ENCODE measurements at places on chromosomes 5 and 9.

DNA sequence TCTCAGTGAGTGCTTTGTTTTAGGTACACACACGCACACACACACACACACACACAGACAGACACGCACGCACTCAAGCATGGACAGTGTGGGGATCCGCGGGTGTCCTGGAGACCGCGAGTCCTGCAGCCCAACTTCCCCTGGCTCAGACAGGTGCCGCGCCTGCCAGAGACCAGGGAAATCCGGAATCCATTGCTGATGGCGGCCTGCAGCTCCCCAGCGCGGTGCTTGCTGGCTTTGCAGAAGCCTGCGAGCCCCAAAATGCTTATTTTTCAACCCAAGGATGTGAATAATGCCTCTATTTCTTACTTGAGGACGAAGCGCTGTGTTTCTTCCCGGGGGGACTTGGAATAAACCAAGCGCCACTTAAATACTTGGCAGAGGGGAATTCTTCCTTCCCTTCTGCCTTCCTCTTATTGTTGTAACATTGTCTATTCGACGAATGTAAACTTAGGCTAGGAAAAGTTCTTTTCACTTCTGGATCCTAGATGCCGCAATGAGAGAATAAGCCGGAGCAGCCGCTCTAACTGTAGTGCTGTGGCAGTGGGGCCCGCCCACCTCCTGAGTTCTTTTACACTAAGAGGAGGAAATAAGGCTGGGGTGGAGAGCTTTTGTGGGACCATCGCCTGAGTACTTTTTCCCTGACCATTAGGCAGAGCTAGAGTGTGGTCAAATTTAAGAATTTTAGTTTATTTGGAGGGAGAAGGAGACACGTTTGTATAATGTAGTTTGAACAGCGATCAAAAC is 802 bp downstream of the ITGA2 start:
- DNase-seq = no peak

DNA sequence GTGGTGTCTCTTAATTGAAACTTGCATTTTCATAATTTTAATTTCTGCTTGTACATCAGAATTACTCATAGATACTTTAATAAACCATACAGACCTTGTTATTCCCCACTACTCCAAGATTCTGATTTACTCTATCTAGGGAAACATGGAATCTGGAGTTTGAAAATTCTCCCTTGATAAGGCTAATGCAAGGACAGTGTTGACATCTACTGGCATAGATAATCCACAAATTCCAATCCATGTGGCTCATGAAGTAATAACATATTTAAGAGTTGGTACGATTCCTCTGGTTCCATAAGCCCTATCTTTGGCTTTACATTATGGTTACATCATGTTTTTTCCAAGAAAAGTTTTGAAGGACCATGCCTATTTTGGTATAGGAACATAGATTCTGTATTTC is 759.2 kb downstream of the TLR4 start:
- no peak for DNase-seq

- no peak for DNase-seq
Observed at GRCh38 chr9:125472926-125473701, 211.5 kb downstream of the GAPVD1 start.

- DNase-seq = no peak
Observed at GRCh38 chr5:8826508-8826907, 719.4 kb downstream of the SEMA5A start.

- DNase-seq = no peak
Observed at GRCh38 chr9:114025196-114025753, 52.8 kb downstream of the AMBP start.

GRCh38 chr9:14924230-14925219 is 14.3 kb upstream of the FREM1 start:
- DNase-seq = no peak

DNA sequence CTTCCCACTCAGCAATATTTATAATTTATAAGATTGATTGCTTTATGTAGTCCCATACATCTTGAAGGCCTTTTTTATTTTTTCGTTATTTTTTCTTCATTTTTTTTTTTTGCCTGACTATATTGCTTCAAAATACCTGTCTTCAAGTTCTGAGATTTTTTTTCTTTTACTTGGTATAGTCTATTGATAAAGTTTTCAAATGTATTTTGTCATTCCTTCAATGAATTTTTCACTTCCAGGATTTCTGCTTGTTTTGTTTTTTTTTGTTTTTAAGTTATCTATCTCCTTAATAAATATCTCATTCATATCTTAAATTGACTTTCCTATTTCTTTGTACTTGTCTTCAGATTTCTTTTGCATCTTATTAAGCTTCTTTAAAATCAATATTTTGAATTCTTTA is 905.6 kb upstream of the CDH6 start:
- DNase-seq = no peak

DNA sequence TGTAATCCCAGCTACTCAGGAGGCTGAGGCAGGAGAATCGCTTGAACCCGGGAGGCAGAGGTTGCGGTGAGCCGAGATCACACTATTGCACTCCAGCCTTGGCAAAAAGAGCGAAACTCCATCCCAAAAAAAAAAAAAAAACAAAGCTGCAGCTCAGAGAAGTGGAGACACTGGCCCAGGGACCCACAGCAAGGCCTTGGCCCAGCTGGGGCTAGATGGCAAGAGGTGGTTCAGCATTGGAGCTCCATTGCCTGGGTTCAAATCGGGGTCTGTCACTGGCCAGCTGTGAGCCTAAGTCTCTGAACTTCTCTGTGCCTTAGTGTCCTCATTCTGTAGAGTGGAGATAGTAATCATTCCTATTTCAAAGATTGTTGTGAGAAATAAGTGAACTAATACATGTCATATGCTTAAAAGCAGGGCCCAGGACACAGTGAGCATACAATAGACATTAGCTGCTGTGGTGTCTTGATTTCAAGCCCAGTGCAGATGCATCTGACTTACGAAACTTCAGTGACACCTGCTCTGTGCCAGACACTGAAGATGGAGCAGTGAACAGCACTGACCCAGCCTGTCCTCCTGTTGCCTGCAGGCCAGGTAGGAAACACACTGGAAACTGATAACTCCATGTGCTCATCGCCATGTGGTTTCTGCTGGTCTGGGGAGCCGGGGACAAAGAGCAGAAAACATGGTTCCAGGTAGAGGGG is 127.7 kb downstream of the C9orf50 start:
- no peak for DNase-seq

DNA sequence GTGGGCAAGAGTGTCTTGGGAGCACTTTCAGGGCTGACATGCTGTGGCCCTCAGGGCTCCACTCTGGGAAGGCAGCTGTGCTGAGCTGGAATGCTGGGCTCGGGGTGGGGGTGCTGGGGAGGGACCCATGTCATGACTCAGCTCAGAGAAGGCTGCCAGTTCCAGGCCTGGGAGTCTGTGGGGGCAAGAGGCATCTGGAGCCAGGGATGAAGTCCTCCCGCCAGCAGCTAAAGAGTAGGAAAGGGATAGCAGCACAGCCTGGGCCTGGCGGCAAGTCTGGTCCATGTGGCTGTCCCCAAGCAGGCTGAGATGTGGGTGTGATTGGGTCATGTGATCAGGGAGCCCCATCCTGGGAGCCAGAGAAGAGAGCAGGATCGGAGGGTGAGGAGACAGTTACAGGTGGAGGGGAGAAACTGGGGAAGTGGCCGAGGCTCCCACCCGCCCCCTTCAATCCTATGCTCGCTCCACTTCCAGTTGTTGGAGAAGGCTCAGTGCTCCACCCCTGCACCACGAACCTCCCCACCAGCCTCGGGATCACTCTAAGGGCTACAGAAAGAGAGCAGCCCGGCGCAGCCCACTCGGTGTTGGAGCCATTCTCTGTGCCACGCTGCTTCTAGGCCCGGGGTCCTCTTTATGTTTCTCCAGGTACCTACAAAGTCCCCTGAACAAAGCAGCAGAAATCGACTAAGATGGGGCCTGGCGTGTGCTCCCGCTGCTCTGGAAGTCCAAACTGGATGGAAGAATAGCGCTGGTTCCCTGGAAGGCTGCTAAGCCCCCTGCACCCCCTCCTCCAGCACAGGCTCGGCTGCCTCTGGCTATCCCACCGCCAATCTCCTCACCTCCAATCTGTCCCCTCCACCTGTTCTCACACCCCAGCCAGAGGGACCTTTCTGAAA is 12.0 kb downstream of the PDGFRB start:
- DNase-seq = no peak

- DNase-seq = no peak
Observed at GRCh38 chr5:42059778-42060464, 134.8 kb downstream of the FBXO4 start.

- DNase-seq = no peak
Observed at GRCh38 chr5:132926437-132926836, 37.0 kb downstream of the AFF4 start.

GRCh38 chr5:33364406-33364805 is 76.4 kb upstream of the TARS1 start:
- no peak for DNase-seq

DNA sequence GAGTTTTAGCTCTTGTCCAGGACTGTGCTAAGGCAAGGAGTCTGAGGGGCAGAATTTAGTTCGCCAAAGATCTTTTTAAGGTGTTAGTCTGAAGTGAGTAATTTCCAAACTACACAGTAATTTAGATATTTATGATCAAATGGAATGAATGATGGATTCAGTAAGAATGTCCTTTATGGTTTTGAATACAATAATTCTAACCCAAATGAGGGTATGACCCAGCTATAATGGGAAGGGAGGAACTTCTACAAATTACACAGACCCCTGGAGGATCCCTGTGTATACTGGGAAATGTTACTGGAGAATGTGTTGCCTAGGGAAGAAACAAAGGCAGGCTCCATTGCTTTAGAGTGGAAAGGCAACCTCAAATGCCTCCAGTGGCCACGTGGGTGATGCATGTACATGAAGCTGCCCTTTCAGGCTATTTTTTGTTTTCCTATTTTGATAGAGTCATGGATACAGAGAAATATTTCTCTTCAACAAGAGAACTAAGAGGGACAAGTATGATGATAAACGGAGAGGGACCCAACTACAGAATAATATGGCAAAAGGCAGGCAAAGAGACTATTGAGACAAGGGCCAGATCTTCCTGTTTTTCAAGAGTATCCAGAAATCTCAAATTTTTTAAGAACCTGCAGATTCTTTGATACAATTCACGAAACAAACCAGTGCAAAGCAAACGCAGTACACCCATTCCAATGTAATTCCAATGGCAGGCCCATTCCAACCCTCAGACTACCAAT is 25.4 kb downstream of the SLC1A3 start:
- no peak for DNase-seq

GRCh38 chr9:89746385-89747116 is 141.7 kb downstream of the GADD45G start:
- no peak for DNase-seq
